Effector CD8-positive, alpha-beta T cell (primary cell): ENCODE measurements at places on chromosomes 1 and 21.
A peak's percentile ranks its signal among the peaks of the same experiment; 100 is the strongest.

DNA sequence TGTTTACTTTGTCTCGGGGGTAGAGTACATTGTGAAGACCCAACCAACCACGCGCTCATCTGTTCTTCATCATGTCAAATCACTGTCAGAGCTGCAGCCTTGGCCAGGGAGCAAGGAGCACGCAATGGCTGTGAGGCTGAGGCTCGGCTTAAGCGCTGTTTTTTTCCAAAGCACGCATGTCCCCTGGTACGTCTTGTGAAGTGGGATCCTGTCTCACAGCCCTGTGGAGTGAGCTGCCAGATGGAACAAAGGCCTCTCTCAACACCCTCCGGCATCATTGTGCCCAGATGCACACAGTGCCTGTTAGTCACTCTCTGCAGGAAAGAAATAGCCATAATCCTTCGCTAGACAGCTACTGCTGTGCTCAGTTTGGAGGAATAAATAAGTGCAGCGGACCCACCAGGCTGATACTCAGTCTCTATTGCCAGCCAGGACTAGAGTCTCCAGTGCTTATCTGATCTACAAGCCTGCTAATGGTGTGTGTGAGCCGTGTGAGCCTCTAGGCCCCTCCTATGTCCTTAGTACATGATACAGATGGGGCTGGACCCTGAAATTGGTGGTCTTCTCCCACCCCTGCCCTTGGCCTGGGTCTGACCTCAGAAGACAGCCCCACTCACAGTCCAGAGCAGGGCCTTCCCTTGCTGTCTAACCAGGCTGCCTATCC lies 91.3 kb upstream of the COA6 start:
- DNase-seq: no peak

DNA sequence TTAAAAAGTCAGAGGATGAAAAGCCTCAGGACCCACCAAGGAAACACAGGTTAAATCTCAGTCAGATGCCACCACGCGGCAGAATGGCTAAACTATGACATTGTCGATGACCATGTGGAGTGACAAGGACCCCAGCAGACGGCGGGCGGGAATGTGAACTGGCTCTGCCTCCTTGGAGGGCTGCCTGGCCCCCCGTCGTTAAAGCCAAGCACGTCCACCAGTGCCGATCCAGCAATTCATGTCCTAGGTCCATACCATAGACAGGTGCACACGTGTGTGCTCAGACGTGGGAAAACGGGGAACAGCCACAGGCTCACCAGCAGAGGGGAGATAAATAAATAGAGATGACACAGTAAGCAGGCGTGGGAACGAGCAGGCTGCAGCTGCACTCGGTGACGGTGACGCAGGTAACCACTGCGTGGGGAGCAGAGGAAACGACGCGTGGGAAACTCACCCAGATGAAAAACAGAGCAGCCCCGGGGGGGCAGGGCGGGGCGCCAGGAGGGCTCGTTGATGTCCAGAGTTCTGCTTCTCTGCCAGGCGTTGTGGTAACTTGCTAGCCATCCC lies 28.3 kb upstream of the PCBP3 start:
- DNase-seq: peak; percentile 80

GRCh38 chr1:116690849-116691406 lies 23.4 kb upstream of the IGSF3 start:
- no peak for DNase-seq

DNA sequence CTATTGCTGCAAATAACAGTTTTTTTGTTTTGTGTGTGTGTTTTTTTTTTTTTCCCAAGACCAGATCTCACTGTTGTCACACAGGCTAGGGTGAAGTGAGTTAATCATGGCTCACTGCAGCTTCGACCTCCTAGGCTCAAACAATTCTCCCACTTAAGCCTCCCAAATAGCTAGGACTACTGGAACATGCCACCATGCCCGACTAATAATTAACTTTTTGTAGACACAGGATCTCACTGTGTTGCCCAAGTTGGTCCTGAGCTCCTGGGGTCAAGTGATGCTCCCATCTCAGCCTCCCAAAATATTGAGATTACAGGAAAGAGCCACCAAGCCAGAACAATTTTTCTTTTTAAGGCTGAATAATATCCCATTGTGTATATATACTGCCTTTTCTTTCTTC lies 34.9 kb downstream of the DRAM2 start:
- no peak for DNase-seq

DNA sequence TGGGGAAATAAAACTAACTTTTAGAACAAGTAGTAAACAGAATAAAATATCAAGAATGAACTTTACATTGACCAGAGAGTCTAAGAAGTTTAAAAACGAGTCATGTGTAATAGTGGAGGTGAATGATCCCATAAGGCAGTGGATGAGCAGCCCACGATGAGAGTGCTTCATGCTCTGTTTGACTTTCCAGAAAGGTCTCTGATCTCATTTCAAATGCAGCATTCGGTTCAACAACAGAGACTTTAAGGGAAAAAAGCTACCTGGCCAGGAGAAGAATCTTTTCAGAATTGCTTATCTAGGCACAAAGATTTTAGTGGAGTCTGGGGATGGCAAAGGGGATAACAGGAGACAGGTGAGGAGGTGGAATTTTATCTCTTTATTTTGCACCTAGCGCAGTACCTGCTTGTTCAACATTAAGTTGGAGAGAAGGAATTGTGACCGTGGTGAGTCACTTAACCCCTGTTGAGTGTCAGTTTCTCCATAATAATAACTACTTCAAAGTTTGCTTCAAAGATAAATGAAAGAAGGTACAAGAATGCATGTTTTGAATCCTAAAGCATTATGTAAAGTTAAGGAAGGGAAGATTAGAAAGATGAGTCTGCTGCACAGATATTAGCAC lies 94.9 kb upstream of the KIF26B start:
- no peak for DNase-seq

DNA sequence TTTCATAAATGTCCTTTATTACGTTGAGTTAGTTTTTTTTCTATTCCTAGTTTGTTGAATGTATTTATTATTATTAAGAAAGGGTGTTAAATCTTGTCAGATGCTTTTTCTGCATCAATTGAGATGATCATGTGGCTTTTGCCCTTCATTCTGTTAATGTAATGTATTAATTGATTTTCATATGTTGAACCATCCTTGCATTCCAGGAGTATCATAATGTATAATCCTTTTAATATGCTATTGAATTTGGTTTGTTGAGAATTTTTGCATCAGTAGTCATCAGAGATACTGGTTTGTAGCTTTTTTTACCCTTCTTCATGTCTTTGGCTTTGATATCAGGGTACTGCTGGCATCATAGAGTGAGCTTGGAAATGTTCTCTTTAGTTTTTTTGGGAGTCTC lies 100.0 kb downstream of the POFUT2 start:
- no peak for DNase-seq

DNA sequence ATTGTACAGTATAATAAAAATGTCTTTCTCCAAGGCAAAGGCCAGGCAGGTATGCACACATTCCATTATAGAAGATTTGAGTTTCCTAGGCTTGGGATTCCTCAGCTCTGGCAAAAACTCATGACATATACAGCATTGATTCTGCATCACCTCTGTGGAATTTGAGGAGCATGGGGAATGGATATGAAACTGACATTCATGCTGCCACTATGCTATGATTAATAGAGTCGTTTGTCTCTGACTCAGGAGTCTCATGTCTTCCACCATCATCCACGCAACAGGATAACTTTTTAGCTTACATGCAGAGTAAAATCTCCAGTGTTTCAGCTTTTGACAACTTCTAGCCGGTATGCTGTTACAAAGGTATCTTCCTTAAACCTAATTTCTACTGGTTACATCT lies 49.8 kb upstream of the ADORA3 start:
- no peak for DNase-seq

- DNase-seq: no peak
Observed at GRCh38 chr1:237832858-237833257, 57.9 kb downstream of the ZP4 start.

GRCh38 chr1:2190491-2190976 lies 4.0 kb downstream of the FAAP20 start:
- no peak for DNase-seq

GRCh38 chr1:184080309-184080708 lies 28.8 kb downstream of the TSEN15 start:
- no peak for DNase-seq

- DNase-seq: no peak
Observed at GRCh38 chr1:76314730-76315129, 240.2 kb downstream of the ST6GALNAC3 start.
